ENCODE measurements at places on chromosomes 16 and 17. TPM values are rescaled to one million over a fixed set of nuclear protein-coding genes. Genes with fewer than 3 reads are reported as not detected.

HBA1 gene
- total RNA-seq = not detected

ZFHX3 gene
- total RNA-seq = 9.3 TPM

SECTM1 gene
- 2.5 TPM for total RNA-seq

TBCD gene
- total RNA-seq = 72.5 TPM

TMEM95 gene
- not detected for total RNA-seq

TNS4 gene
- total RNA-seq = 254 TPM

GABARAPL2 gene
- total RNA-seq = 80.9 TPM

KRTAP4-9 gene
- total RNA-seq = not detected

NPIPA5 gene
- total RNA-seq = 1.9 TPM

EVPL gene
- 15.7 TPM for total RNA-seq

ZFP3 gene
- total RNA-seq = 0.77 TPM

CCL8 gene
- not detected for total RNA-seq

PRSS8 gene
- total RNA-seq = 1.1 TPM

SSTR5 gene
- 0.35 TPM for total RNA-seq

CLEC10A gene
- total RNA-seq = not detected

CBFA2T3 gene
- 0.86 TPM for total RNA-seq

CACNG1 gene
- total RNA-seq = not detected

TUBB3 gene
- 261 TPM for total RNA-seq

NPIPA3 gene
- total RNA-seq = 1.1 TPM

TBC1D28 gene
- total RNA-seq = not detected

Data from A549 treated with Mapracorat at 1 μM for 4 hours (cell line).